ENCODE measurements at places on chromosomes 1 and 21.

DNA sequence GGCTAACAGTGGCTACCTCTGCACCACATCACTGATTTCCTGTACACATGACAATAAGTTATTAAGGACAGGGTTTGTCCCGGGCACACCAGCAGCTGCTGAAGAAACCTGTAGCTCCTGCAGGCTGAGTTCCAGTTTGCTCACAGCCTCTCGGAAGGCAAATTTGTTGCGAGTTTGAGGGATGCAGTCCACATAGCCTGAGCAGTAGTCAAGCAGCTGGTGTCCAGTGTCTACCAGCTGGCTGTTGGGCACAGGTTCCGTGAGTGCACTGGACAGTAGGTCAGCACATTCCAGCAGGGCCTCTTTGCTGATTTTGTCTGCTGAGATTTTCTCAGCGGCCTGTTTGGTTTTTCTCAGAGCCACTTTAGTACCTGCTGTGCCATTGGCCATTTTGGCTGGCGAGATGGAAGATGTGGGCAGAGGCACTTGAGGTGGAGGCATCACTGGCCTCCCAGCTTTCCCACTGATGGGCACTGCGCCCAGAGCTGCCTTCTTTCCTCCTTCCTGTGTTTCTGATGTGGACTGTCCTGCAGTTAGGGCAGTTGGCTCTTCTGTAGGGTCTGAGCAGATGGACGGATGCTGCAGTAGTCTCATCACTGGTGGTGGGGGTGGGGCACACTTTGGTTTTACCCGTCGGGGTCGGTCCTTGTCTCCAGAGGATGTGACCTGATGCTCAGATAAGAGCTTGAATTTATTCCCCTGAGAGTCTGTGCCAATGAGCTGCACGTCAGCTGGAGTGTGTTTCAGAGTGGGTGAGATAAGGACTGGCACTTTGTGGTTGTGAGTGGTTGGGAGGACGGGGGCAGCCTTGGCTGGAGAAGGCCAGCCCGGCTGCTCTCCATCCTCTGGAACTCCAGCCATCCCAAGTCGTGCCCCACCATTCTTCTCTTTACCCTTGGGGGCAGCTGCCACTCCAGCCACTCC is 26.1 kb downstream of the TOR3A start:
- no peak for DNase-seq

GRCh38 chr1:2441746-2442145 is 29.4 kb upstream of the PEX10 start:
- DNase-seq: no peak

- DNase-seq: no peak
Measured at GRCh38 chr1:5125208-5125607, 470.8 kb downstream of the AJAP1 start.

- peak; percentile 18 for DNase-seq
Measured at GRCh38 chr1:6691507-6691906, 10.1 kb downstream of the DNAJC11 start.

DNA sequence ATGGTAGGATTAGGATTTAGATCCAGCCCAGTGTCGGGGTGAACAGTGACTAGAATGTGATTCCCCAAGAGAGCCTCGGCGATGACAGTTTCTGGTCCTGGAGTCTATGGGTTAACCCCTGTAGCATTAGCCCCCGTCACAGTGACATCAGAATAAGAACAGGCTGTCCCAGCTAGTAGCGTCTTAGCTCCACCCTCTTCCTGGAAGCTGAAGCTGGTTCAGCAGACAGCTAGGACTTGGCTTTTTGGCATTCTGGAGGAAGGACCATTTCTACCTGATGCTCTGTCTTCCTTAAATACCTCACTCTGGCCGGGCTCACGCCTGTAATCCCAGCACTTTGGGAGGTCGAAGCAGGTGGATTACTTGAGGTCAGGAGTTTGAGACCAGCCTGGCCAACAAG is 5.0 kb downstream of the NDUFS2 start:
- DNase-seq: no peak

DNA sequence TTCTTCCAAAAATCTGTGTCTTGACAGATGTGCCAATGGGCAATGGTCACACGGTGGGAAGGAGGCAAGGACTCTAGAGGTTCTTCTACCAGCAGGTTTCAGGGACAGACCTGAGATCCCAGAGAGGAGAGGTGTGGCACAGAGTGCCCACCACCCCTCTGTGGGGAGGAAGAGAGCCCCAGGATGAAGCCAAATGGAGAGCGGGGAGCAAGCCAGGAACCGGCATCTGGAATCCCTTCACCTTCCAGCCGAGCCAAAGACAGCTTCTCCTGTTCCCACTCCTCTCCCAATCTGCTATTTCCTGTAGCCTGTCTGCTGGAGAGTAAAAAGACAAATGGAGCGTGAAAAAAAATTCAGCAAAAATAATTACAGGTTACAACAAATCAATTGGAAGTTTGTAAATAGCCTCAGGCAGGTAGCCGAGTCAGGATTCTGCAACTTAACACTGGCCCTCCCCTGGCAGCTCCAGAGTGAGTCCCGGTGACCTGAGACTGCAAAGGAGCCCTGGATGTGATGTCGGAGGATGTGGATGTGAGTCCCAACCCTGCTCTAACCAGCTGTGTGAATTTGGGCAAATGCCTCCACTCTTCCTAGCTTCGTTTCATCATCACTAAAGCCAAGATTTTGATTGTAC is 45.4 kb upstream of the LRRN2 start:
- no peak for DNase-seq

DNA sequence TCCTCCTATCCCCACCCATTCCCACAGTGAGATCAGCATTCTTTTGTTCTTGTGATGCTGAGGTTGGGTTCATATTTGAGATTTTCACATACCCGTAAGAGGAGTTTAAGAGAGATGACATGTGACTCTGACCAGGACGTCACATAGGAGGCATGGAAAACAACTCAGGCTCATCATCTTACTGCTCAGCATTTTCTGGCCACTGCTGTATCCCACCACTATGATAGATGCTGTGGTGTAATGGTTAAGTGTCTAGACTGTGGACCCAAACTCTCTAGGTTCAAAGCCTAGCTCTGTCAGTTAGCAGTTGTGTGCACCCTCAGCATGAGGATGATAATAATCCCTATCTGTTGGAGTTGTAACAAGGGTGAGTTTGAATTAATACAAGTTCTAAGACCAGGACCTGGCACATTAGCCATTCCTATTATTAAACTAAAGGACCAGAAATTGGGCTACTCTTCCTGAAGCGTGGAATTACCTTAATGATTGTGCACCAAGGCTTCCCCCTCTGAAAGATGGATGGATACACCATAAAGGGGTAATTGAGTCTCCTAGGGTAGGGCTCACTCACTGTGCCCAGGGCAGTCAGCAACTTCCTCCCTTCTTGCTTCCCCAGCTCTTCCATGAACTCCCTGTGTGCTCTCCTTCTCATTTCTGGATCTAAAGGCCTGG is 40.9 kb downstream of the LGR6 start:
- DNase-seq: peak; percentile 76

- DNase-seq: peak; percentile 90
Measured at GRCh38 chr1:12649971-12650421, 6.1 kb downstream of the AADACL4 start.

DNA sequence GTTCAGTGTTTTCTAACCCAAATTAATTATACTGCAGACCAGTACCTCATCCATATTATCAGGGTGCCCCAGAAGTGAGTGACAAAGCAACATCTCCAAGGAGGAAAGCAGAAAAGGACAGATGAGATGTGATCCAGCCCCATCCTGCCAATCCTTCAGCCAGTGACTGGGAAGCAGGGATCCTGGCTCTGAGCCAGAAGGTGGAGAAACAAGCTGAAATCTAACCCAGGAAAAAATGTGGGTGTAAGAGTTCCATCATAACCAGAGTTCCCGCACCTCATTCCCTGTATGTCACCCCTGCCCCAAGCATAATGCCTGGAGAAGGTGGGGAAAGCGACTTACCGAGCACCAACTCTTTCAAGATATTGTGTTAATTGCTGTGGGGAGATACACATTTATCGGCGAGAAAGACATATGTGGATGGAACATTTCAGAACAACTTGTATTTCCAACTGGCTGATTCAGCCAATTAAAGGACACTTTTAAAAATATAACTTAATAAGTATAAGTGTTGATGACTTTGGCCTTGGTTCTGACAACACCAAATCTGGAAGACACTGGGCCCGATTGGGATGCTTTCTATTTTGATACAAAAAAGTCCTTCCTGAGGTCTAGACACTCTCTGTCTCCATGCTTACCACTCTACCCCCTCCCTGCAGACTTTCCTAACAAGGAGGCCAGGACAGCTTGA is 14.9 kb downstream of the PLEKHA6 start:
- no peak for DNase-seq
